ENCODE measurements at places on chromosomes 6 and 20.
A peak's percentile ranks its signal among the peaks of the same experiment; 100 is the strongest.

DNA sequence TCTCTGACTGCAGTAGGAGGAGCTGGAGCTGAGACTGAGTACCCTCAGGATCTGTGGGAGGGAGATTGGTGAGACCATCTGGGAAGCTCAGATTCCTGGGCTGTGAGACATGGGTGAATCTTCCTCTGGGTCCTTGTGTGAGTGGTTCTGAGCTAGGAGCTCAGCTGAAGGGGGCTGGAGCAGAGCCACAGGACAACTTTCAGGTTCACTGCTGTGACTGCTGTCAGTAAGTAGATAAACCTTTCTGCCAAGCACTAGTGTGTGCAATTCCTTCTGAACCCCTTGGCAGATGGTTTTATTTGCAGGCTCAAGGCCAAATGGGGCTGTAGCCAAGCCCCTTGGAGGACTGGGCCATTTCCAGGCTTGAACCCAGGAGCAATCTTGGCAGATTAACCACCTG lies 49.6 kb upstream of the SNAP91 start:
- DNase-seq, result no peak

GRCh38 chr6:89368107-89368506 lies 15.6 kb upstream of the UBE2J1 start:
- DNase-seq, result peak; percentile 59

DNA sequence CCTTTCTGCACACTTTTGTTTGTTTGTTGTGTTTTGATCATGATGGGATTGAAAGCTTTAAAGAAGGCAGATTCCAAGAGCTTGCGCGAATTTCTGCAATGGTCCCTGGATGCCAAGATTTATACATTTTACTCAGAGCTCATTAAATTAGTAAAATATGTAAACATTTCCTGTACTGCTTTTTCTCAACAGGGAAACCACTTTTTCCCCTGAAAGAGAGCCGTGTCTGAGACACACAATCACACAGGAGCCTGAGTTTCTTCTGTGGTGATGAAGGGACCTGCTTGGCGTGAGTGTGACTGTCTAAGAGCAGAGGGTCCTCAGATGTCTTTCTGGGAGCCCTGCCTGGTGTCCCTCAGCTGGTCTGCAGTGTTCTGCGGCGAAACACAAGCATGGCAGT lies 12.1 kb upstream of the TAGAP start:
- DNase-seq, result no peak

DNA sequence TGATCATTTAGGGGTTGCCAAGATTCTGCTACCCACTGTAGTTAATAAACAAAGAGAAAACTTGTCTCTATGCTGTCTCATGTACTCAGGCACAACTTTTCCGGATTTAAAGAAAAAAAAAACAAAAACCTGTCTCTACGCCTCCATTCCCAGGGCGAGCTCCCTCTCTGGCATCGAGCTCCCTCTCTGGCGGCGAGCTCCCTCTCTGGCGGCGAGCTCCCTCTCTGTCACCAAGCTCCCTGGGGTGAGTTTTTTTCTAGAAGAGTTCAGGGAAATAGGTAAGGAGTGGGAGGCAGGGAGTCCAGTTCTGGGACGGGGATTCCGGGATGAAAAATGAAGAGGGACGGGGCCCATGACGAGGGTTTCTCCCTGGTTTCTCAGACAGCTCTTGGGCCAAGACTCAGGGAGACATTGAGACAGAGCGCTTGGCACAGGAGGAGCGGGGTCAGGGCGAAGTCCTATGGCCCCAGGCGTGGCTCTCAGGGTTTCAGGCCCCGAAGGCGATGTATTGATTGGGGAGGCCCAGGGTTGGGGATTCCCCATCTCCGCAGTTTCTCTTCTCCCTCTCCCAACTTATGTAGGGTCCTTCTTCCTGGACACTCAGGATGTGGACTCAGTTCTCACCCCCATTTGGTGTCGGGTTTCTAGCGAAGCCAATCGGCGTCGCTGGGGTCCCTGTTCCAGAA lies 16.5 kb upstream of the HLA-A start:
- no peak for DNase-seq

GRCh38 chr6:138529478-138529877 lies 30.2 kb upstream of the NHSL1 start:
- no peak for DNase-seq

- no peak for DNase-seq
Observed at GRCh38 chr6:155521719-155522118, 66.1 kb upstream of the NOX3 start.

GRCh38 chr20:42565235-42565995 lies 624.3 kb downstream of the PTPRT start:
- DNase-seq, result no peak

DNA sequence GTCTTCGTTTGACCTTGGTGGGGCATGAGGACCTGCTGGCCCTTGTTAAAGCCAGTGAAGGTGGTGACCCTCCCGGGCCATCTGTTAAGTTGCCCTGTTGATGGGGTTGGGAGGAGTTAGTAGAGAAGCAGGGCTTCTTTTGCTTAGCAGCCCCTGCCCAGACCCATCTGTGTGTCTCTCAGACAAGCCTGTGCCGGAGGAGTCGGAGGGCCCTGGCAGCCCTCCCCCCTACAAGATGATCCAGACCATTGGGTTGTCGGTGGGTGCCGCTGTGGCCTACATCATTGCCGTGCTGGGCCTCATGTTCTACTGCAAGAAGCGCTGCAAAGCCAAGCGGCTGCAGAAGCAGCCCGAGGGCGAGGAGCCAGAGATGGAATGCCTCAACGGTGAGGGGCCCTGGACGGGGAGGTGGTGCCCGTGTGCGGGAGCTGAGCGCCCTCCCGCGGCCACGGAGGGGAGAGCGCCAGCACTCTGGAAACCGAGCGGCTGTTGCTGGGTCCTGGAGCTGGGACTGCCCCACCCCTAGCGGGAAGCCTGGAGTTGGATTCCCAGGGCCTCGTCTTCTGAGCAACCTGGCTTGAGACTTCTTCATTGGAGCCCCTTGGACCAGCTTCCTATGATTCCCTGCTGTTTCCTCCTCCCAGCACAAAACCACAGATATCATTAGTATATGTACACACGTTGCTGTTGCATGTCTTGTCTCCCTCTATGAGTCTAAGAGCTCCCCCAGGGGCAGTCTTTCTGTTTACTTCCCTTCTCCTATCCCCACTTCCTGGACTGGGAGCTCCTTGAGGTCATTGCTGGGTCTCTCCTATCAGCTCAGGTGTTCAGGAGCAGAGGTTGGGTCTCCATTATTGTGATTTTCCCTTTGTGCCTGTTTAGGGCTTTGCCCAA lies 27.6 kb upstream of the SRF start:
- peak; percentile 97 for DNase-seq

DNA sequence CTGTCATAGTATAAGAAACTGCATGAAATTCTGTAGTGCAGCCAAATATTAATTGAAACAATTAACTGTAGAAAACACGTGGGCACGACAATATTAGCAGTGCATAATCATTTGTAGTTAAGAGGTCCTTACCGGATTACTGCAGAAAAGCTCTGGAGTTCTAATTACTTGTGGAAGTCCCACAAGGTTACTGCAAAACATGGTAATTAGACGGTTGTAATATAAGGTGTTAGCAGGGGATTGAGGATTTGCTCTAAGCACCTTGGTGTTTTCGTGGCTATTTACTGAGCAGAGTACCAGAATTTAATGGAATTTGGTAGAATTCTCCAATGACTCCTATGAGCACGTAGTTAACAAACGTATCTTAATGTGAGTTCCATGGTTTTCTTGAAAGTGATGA lies 473.6 kb upstream of the AGPAT4 start:
- no peak for DNase-seq

GRCh38 chr6:28205879-28206278 lies 19.2 kb upstream of the ZSCAN9 start:
- no peak for DNase-seq

GRCh38 chr6:143356101-143356880 lies 94.2 kb downstream of the ADAT2 start:
- DNase-seq, result no peak

DNA sequence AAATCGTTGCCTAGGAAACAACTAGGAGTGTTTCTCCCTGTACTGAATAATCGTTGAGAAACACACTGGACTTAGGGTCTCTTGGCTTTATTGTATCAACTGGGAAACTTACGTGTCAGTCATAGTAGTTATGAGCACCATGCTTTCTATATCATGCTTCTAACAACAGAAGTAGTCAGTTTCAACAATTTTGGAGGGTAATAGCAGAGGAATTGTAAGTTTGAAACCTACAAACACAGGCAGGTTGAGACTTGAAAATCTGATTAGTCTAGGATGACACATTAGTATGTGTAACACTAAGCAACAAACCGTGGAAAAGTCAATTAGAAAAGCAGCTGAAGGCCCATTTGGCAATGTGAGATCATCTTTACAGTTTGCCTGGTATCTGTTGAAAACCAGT lies 43.9 kb upstream of the FABP7 start:
- no peak for DNase-seq

DNA sequence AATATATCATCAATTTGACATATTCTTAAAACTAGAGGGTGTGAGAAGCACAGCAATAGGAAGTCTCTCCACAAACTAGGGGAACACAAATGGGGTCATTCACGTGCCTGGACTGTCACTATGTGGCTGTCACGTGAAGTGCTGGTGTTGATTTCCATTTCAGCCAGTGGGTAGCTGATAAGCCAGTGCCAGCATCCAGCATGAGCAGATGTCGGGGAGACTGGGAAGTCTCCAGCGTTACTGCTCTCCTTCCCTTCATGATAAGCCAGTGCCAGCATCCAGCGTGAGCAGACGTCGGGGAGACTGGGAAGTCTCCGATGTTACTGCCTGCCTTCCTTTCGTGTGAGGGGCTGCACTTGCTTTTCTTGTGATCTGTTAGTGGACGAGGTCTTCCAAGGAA lies 5.6 kb upstream of the SLC17A9 start:
- DNase-seq, result no peak

DNA sequence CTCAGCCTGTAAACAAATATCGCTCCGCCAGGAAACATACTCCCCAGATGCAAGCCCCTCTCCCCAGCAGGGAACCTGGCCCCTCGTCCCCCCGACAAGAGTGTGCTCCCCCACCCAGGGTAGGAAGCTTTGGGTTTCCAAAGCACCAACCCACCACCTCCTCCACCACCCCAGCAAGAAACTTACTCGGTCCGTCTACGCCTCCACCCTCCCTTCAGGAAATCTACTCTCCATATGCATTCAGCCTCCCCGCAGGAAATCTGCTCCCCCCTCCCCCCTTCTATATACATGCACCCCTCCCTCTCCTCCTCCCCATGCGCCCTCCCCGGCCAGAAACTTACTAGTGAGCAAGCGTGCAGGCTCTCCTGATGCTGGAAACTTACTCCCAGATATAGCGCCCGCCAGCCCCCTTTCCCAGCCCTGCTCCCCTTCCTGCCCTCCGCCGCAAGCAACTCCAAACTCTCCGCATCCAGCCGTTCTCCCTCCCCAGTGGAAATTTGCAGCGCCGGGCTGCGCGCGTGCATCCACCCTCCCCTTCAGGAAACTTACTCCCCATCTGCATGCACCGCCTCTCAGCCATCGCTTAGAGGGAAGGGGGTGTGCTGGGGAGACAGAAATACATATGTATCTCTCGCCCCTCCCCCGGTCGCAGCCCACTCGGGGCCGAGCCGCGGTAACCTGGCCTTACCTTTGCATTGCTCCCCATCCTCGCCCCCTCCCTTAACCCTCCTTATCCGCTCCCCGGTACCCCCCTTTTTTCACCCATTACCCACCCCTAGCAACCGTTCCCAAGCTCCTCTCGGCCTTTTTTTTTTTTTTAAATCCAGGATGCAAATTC lies at the start of gene TRERF1:
TSS of gene TRERF1 (minus strand) at position 594 of the 838 bp plus-strand sequence. CDS start 182,336 bp downstream, outside the sequence.
- peak; percentile 56 for DNase-seq

GRCh38 chr6:161050134-161050765 lies 58.7 kb downstream of the MAP3K4 start:
- no peak for DNase-seq

GRCh38 chr20:4101271-4101670 lies 85.9 kb upstream of the RNF24 start:
- DNase-seq, result no peak

DNA sequence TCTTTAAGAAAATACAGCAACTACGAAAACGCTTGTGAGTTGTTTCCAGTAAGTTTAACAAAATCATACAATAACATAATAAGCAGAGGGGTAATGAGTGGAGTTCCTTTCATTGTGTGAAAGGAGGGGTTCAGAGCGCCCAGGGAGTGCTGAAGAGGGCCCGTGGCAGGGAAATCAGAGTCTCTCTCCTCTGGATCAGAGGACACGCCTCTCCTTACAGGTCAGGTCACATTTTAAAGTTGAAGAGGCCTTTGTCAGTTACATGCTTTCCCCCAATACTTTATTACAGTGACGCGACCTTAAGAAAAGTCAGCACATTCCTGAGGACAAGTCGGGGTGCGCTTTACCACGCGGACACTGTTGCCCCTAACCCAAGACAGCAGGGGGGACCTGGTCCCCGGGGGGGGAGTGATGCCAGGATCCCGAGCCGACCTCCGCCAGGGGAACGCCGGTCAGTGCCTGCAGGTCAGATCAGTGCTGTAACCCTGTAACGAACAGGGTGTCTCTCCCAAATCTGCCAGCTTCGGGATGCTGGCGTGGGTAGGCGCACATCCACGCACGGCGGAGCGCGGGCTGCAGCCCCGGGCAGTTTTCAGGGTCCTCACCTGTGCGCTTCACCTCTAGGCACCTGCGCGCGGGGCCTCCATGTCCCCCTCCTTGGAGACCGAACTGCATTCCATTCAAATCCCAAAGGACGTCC lies 848 bp downstream of the DACT2 start:
- no peak for DNase-seq

- DNase-seq, result no peak
Observed at GRCh38 chr6:142797159-142797558, 147.8 kb downstream of the HIVEP2 start.

DNA sequence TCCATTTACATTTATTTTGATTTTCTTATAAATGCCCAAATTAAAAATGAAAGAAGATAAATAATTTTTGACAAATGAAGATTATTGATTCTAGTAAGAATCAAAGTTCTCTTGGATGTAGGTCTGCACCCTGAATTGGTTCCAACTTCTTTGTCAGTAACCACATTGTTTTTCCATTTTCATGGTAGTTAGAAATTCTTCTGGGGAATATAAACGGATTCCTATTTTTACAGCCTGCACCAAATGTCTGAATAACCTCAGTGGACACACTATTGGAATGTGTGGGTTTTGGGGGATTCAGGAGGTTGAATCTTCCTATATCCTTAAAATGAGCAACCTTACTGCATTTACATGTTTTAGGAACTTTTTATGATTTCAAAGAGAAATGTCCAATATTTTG lies 1085.3 kb upstream of the MAP3K7 start:
- no peak for DNase-seq

GRCh38 chr6:34346175-34347119 lies 46.0 kb downstream of the NUDT3 start:
- no peak for DNase-seq

DNA sequence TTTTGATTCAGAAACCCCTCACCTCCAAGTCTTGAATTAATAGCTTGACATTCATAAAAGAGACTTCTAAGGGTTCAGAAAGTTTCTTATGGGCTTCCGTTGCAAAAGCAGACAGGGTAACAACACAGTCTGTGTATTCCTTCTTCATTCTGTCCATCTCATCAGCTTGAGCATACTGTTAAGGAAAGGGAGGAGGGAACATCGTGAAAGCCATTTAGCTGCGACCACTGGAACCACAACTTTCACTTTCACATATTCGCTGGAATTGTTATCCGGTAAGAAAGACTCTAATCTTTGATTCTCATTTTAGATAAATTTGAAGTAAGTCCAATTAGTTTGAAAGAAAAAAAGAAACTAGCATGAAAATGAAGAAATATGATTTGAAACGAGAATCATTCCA lies 174.4 kb downstream of the SYNE1 start:
- no peak for DNase-seq

GRCh38 chr20:22797103-22797502 lies 212.7 kb upstream of the FOXA2 start:
- DNase-seq, result no peak
